ENCODE measurements at places on chromosomes 16 and 17.

- no peak for DNase-seq
Observed at GRCh38 chr17:76467366-76467765, at the start of gene AANAT. TSS of gene AANAT (plus strand) at chr17:76467603. CDS start at chr17:76468747, 1,144 bp downstream.

DNA sequence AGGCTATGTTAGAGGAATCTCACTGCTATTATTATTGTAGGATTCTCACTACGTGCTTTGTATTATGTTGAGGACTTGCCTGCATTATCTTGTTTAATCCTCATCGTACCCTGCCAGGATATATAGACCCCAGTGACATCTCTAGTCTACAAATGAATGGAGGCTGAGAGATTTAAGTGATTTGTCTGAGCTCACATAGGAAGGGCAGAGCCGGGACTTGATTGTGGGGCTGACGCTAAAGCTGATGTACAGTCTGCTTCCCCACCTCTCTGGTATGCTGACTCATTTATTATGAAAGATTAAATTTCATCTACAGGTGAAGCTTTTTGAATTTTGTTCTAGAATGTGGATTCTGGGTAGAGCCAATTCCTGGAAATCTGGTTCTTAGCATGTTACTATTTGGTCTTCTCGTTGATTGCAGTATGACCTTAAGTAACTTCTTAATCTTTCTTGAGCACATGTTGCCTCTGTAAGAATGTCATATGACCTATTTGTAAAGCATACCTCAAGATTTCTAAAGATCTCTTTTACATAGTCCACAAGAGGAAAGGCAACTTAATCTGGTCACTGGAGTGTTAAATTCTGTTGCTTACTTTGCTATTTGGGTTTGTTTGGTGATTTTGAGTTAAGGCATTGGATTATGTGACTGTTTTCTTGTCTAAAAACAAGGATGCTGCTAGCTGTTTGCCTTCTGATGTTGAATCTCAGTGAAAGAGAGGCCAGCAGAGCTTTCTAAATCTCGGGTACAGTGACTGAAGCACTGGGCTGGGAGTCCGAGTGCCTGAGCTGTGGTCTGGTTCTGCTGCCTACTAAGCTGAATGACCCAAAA, 12.4 kb downstream of the METTL9 start:
- DNase-seq, result no peak

- no peak for DNase-seq
Observed at GRCh38 chr17:17314501-17315071, 11.4 kb downstream of the NT5M start.

DNA sequence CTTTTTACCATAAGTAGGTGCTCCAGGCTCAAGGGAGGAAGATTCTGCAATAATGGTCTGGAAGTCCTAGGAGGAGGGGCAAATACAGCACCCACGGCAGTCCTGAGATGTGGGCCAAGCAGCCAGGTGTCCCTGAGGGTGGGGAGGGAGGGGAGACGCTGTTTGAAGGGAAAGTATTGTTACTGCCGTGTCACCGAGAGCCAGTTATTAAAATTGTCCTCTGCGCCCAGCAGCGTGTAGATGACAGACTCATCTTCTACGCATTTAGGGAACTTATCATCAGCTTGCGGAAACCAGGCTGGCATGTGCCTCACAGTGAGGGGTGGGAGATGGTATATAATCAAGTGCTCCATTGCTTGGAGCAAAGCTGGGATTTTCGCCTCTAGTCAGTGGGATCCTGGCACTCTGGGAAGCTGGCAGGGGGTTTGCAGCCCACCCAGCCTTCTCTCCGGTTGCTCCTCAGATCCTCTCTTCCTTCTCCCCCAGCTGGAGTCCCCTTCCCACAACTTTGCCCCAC, 104.6 kb downstream of the OR1D5 start:
- no peak for DNase-seq

DNA sequence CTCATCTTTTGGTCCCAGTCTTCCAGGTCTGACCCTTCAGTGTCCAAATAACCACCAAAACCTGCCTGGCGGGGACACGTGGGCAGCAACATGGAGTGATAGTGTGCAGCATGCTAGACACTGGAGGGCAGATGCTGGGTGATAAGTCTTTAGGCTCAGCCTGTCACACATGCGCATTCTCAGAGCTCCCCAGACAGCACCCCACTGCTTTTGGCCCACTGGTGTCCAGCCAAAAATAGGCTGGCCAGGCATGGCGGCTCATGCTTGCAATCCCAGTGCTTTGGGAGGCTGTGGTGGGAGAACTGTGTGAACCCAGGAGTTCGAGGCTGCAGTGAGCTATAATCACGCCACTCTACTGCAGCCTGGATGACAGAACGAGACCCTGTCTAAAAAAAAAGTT, 12.3 kb downstream of the GINS2 start:
- DNase-seq, result no peak

GRCh38 chr17:14156689-14157088, 80.0 kb downstream of the CDRT15 start:
- no peak for DNase-seq

DNA sequence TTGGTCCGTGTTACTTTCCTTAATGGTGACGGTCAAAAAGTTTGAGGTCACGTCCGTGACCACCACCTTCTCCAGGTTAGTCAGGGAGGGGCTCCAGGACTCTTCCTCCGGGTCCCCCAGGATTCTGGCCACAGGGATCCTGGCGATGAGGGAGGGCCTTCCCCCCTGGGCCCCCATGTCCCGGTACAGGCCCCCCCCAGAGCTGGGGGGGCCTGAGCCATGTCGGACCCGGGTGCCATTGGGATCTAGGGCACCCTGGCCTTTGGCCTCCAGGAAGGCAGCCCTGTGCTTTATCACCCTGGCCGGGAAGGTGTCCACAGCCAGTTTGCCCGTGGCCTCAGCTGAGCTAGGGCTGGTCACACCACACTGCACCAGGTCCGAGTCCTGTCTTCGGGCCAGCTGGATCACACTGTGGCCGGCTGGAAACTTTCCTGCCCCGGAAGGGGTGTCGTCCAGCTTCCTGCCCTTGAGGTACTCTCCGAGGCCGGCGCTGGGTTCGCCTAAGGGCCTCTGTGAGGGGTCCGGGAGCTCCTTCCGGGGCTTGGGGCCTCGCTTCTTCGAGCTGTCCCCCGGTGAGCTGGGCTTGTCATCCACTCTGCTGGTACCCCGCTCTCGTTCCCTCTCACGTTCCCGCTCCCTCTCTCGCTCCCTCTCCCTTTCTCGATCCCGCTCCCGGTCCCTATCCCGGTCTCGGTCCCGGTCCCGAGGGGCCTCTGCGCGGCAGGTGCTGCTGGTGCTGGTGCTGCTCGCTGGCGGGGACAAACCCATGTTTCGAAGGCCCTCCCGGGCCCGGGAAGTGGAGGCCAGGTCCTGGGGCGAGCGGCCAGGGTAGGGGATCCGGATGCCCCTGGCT, 2.0 kb downstream of the CBX8 start:
- no peak for DNase-seq

DNA sequence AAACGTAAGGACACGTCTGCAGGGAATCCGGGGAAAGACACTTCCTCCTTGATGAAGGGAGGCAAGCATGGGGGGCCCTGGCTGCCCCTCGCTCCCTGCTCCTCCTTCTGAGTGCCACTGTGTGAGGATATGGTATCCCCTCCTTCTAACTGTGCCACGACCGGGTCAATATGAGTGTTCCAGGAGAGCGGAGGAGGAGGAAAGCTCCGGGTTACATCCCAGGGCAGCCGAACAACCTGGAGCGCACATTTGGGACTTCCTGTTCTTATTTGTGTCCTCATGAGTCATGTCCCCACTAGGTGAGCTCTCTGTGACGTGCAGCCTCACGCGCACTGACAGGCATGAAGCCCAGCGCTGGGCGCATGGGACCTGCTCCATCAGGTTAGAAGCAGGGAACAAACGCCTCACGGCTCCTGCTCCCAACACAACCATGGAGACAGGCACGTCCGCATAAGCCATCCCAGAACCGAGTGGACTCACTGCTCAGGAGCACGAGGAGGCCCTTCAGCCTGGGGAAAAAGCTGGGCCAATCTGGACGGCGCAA, 92.9 kb upstream of the DNAH17 start:
- DNase-seq, result no peak

DNA sequence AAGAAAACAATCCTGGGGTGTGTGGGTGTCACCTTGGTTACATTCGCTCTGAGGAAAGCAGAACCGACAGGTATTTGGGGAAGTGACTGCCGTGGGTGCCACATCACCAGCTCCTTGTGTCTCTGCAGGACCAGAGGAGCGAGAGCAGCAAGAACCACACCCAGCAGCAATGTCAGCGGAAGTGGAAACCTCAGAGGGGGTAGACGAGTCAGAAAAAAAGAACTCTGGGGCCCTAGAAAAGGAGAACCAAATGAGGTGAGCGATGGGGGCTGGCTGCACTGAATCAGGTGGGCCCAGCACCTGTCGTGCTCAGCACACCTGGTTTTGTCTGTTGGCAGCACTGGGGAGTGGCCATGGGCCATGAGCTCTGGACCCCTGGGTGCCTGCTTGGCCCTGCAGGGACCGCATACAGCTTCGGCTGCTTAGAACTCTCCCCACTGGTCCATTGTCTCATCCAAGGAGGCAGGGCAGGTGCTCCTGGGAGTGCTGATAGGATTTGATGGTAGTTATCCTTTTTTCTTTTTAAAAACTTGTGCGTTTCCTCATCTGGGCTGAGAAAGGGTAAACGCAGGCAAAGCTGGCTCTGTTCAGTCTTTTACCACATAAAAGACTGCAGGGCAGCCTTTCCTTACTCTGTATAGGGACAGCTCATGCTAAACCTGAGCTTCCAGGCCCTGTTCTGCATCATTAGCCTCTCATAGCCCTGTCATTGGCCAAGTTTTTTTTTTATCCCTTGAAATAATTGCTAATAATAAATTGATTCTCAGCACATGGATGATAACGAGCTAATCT, 29.4 kb downstream of the HMOX2 start:
- no peak for DNase-seq

GRCh38 chr17:32158870-32159585, 16.7 kb downstream of the RHOT1 start:
- DNase-seq, result no peak

DNA sequence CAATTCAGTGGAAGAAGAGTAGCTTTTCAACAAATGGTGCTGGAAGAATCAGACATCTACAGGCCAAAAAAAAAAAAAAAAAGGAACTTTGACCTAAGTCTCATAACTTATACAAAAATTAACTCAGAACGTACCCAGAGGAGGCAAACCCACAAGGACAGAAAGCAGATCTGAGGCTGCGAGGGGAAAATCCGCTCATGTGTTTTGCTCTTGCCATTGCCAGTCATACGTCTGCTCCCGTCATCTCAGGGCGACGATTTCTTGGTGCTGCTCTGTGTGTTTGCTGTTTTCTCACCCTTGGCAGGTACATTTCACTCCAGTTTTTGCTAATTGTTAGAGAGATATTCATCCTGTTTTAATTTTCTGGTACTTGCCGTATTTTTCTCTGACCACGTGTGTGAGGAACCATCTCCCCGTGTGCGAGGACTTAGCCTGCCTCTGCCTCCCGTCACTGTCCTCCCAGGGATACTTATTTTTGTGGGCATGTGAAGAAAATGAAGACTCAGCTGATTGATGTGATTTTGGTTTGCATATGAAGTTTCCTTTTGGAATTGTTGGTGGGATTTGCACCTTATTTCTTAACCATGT, 33.4 kb upstream of the ACSF3 start:
- DNase-seq, result no peak

DNA sequence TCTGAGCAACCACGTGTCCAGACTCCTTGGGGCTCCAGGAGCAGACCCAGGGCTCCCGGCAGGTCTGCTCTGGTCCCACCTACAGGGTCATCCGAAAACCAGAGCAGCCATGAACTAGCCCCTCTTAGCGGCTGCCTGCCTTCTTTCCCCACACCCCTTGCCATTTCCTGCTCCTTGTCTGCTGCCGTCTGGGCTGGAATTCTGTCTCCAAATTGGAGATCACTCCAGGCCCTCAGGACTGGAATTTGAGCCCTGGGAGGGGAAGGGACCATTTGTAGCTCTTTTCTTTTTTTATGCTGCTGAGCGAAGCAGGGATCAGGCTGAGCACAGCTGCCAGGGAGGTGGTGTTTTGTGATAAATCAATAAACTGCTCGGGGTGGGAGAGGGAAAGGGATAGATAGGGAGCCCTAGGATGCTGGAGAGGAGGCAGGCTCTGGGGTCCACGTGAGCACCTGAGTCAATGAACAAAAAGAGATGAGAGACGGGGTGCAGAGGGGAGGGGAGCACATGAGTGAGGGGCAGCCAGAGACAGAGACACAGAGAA, 257.5 kb downstream of the ENGASE start:
- no peak for DNase-seq

- DNase-seq, result no peak
Observed at GRCh38 chr16:87556941-87557459, 45.3 kb upstream of the JPH3 start.

GRCh38 chr16:8893976-8894690, 12.0 kb downstream of the LITAFD start:
- no peak for DNase-seq

DNA sequence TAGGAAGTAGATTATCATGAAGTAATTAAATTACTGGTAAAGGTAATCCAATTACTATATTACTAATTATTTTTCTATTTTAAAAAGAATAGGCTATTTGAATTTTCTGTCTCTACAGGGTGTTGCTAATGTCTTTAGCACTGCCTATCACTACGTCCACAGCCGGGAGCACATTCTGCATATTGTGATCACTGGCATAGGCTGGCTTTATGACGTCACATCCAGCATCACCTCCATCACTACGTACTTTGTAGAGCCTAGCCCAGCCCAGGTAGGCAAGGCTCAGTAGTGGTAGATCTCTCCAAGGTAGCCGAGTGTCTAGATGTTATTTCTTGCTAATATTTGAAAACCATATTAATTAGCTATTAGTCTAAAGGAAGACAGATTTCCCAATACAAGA, 33.8 kb upstream of the NSRP1 start:
- DNase-seq, result no peak

DNA sequence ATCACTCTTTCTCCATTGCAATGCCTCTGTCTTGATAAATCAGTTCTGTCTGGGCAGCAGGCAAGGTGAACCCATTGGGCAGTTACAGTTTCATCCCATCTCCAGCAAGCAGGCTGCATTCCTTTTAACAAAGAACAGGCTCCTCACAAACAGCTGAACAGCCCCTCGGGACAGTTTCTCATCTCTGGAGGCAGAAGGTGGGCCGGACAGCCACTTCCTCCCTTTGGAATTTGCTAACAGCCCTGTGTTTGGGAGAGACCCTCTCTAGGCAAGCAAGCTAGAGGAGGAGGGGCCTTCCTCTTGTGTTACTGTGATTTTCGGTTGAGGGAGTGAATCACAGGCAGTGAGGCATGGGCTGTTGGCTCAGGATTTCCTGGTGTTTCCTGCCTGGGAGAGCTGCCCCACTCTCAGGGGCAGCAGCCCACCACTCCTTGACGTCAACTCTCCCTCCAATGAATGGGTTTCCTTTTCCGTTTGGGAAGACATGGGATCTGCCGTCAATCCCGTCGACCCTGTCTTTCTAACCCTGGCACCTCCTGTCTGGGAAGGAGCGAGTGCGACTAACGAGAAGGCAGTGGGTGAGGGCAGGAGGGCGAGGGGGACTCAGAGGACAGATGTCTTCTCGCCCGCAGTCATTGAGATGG, 3.7 kb upstream of the PGS1 start:
- DNase-seq, result no peak

GRCh38 chr17:48003417-48004151, 32.7 kb downstream of the CDK5RAP3 start:
- no peak for DNase-seq

Data from left forelimb (tissue), 1 donor.